ENCODE measurements at places on chromosomes 2 and 18.

GRCh38 chr2:46116553-46116991 lies 180.6 kb upstream of the EPAS1 start:
- no peak for DNase-seq

- DNase-seq: no peak
These were observed 24.4 kb upstream of the ITM2C start for GRCh38 chr2:230840301-230840700.

DNA sequence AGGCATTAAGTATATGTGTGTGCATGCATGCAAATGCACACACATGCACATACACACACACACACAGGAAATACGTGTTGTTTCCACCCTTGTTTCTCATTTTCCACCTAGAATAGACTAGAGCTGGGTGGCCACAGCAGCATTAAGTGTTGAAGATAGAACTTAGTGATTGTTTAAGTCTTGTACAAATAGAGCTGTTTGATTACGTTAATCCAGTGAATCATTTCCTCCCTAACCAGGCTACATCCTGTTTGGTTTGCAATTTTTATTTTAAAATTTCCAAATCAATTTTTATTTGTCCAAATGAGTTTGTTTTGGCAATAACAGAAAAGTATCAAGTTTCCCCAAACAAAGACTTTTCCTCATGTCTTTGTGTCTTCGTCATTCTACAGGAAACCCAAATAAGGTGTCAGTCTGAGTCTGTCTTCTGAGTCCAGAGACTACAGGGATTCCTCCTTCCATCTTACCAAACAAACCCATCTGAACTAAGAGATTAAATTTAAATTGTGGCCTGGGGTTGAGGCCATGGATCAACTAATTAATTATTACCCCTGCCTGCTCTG lies 74.6 kb upstream of the GALNT5 start:
- no peak for DNase-seq

DNA sequence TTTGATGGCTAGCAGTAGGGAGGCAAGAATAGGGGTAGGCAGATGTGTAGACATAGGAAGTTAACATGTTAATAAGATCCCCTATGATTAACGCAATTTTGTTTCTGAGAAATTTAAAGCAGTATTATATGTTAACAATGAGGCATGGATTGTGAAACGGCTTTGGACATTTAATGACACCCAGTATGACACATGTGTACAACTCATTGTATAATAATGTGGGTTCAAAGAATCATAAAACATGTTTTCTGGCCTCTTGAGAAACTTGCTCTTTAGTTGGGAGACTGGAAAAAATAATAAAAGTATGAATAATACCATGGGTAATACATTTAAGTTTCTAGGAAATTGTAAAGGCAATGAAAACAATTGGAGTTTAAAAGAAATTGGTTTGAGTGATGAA lies 332.1 kb upstream of the CDH20 start:
- no peak for DNase-seq

DNA sequence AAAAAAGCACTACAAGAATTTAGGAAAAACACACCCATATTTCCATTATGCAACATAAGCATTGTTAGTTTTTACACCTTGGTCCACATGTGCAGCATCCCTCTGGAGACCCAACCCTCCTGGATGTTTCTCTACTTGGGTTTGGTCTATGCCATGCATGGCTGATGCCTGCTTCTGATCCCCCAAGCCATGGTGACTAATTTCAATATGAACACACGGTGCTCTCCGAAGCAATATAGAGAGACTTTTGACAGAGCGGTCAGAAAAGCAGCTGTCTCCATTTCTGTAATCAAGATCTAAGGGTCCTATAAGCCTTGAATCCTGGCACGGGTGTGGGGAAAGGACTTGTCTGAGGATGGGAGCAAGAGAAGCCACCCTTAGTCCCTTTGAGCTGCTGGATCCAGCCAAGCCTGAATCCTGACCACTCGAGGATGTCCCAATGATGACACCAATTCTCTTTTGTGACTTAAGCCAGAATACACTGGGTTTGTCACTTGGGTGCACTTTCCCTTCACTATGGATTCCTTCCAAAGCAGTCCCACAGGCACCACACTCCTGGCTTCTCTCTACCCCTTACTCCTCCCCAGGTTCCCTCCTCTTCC lies 91.5 kb downstream of the ACTR2 start:
- DNase-seq: no peak

GRCh38 chr2:222693837-222694236 lies 22.4 kb downstream of the MOGAT1 start:
- no peak for DNase-seq

GRCh38 chr18:74806073-74806472 lies 208.4 kb downstream of the ZNF407 start:
- no peak for DNase-seq

DNA sequence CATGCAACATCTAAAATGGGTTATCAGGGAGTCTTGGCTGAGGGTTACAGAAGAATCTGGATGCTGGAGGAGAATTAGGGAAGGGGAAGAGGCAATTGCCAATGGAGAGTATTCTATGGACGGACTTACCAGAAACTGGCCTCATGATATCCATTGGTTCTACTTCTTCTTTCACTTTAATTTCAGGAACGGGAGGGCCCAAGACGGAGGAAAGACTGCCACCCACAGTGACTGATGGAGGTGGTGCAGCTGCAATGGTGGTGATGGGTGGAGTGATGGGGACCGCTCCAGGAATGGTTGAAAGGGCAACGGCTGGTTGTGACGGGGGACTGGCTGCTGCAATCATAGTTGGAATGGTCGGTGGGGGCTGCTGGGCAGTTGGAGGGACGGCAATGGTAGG lies 69.1 kb upstream of the AMMECR1L start:
- DNase-seq: no peak

- no peak for DNase-seq
These were observed 367 bp downstream of the FBXO48 start for GRCh38 chr2:68466778-68467076.

GRCh38 chr2:127614731-127615130 lies 31.2 kb upstream of the GPR17 start:
- DNase-seq: no peak

GRCh38 chr2:73830871-73831401 lies 2.2 kb downstream of the STAMBP start:
- no peak for DNase-seq

All from stimulated activated CD8-positive, alpha-beta memory T cell treated with anti-CD3 and anti-CD28 coated beads, Interleukin-4, amount 100 ng/mL, for 1 hour (primary cell).